Brain (organoid and tissue), 16 donors: ENCODE measurements at places on chromosomes 16 and 17. TPM values are rescaled to one million over a fixed set of nuclear protein-coding genes. Genes with fewer than 3 reads are reported as not detected.

- DNase-seq = no peak
These were observed 53.9 kb upstream of the CRISPLD2 start for GRCh38 chr16:84765616-84766580.

GRCh38 chr17:72523491-72523890 is 402.7 kb downstream of the SOX9 start:
- no peak for DNase-seq

DNA sequence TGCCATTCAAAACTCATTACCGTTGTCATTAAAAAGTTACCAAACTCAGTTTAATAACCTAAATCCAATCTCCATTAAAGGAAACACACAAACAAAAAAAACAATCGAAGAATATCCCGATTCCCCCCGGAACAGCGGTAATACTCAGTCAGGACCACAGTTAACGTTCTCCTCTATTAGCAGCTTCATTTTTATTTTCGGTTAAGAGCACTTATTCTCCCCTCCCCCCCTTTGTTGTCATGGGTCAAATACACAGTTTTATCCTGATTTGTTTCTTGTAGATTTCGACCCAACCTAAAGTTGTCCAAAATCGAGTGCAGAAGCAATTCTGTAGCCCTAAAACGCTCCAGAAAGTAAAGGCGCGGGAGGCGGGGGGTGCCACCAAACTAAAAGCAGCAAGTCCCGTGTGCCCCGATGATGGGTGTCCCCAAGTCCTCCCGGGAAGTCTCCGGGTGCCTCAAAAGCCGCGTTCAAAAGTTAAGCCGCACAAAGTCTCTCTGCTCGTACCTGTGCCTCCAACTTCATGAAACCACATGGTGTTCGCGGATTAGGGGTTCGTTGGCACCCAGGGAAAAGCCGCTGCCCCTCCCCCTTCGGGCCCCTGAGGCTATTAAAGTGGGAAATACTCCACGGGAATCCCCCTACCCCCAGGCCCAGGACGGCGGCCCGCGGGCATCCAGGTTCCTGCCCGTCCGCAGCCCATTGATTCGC is 996 bp downstream of the SUMO2 start:
- peak; percentile 20 for DNase-seq

The DRC3 gene
- polyA plus RNA-seq = 7.1 TPM

- DNase-seq = no peak
These were observed 3.8 kb downstream of the ARHGDIA start for GRCh38 chr17:81867170-81867990.

The OGFOD3 gene
- polyA plus RNA-seq = 18.7 TPM

DNA sequence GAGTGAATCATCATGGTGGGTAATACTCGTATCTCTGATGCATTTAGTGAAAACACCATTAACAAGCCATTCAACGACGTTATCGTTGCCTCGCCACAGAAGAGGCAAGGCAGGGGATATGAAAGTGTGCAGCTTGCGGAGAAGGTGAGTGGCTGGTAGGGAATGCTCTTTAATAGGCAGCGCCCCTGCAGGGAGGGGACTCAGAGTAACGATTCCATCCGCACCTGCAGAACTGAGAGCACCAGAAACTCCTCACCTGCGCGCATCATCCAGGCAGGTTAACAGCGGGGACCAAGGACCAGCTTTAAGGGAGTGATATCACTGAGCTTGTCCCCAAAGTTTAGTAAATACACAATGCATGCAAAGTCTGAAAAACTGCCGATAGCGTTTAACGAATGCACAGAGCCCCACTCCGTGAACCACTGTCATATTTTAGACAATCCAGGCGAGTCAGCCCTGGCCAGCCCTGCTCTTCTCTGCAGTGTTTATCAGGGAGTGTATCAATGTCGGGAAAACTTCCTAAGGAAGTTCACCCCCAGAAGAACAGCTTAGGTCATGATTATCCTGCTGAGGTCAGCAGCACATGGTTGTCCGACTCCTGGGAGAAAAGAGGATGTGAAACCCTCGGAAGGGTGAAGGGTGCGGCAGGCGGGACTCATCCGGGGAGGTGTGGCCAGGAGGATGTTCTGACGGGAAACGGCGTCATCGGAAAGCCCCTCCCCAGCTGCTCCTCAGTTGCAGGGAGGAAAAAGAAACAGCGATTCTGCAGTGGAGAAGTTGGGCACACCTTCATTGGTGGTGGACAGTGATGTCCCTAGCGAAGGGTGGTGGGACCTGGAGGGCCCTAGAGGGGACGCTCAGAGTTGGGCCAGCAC is 68.5 kb upstream of the DNAH17 start:
- no peak for DNase-seq

The HCRT gene
- not detected for polyA plus RNA-seq

GRCh38 chr16:57409870-57410587 is 5.5 kb downstream of the CCL17 start:
- DNase-seq = no peak

The KRTAP1-1 gene
- polyA plus RNA-seq = not detected

- DNase-seq = no peak
These were observed 11.0 kb upstream of the CCR7 start for GRCh38 chr17:40576113-40576740.

The HSD11B2 gene
- 47.9 TPM for polyA plus RNA-seq

GRCh38 chr16:50303605-50304466 is 37.5 kb downstream of the ADCY7 start:
- no peak for DNase-seq

DNA sequence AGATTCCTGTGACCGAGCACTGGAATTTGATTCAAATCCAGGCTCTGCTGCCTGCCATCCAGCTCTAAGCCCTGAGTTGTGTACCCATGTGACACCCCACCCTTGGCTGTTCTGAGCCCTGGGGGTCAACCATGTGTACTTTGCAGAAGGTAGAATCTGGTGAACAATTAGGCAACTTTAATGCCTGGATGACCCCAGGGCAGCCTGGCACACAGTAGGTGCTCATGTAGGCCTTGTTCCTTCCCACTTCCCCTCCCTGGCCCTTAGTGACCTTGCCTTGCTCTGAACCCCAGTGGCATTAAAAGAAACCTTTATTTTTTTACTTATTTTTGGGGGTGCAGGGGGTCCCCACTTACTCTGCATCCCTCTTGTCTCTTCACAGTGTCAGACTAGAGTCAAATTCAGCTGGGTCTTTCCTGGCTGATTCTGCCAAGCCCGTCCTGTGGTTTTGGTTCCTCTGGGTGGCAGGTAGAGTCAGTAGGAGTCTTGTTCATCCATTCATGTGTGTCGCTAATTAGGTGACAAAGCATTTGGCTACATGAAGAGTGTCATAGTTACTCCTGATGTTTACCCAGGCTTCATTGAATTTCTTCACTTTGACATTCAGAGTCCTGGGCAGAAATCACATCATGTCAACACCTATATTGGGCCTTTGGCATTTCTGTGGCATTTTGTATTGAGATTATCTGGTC is 89.1 kb downstream of the PLCG2 start:
- no peak for DNase-seq

GRCh38 chr16:76059186-76059585 is 218.0 kb upstream of the CNTNAP4 start:
- no peak for DNase-seq

GRCh38 chr17:38914741-38915638 is 10.4 kb upstream of the LASP1NB start:
- DNase-seq = no peak

DNA sequence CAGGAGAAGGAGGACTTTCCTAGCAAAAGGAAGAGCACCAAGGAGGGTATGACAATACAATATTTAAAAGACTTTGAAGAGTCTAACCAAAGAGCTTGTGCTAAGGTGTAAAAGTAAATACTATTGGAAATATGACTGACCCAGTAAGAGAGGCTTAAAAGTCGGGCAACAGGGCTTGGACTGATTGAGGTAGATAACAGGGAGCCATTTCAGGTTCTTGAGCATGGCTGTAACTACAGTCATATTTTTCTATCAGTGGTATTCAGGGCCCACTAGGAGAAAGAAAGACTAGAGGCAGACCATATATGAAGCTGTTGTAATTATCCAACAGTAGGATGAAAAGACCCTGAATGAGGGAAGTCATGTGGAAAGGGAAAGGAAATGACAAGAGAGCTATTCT is 62.3 kb downstream of the SMURF2 start:
- DNase-seq = no peak

The KRTAP4-4 gene
- polyA plus RNA-seq = not detected

GRCh38 chr16:68396481-68396880 is 51.8 kb downstream of the SMPD3 start:
- peak; percentile 44 for DNase-seq

DNA sequence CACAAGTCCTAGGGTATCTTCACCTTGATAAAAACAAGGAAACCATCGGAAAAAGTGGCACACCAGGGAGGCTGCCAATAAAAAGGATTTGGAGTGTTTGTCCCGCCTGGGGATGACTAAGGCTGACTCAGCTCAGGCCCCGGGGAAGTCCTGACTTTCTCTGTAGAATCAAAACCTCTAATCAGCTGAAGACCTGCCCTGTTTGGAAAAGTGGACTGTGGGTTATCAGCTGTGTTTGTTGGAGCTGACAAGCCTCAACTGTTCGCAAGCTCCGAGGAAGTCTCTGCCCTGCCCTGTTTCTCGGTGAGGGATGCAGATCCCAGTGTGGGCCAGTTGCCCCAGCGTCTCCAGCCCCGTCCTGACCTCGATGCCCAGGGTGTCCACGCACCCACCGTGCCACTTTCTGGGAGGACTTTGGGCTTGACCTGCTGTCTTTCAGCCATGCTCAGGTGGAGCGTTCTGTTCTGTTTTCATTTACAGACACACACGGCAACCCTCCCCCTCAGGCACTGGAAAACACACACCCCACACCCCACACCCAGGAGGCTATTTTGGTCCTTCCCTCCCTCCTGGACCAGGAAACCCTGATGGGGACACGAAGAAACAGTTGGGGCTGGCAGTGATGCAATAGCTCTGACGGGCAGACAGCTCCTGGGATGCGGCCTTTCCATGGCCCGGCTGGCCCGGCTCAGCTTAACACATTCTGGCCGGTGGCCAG is 27.6 kb upstream of the PITPNA start:
- no peak for DNase-seq

The SMTNL2 gene
- 3.6 TPM for polyA plus RNA-seq

DNA sequence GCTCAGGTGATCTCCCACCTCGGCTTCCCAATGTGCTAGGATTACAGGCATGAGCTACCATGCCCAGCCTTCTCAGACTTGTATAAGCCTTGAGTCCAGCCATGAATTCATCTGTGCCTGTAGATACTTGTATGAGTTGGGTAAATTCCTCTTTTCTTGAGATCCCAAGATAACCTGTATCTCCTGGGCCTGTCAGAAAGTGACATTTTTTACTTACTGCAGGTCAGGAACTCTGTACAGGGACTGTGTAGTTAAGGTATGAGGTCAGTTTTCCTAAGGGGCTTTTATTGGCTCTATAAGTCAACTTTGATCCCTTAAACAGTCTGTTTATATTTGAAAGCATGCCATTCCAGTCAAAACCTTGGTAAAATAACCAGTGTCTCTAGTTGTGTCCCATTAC is 106.3 kb upstream of the HAS3 start:
- no peak for DNase-seq

The SOCS3 gene
- polyA plus RNA-seq = 11.3 TPM
